EH (cell line): ENCODE measurements at places on chromosomes 11 and 22.
A peak's percentile ranks its signal among the peaks of the same experiment; 100 is the strongest.

GRCh38 chr22:32846780-32847491 lies 45.4 kb downstream of the TIMP3 start:
- DNase-seq = no peak

DNA sequence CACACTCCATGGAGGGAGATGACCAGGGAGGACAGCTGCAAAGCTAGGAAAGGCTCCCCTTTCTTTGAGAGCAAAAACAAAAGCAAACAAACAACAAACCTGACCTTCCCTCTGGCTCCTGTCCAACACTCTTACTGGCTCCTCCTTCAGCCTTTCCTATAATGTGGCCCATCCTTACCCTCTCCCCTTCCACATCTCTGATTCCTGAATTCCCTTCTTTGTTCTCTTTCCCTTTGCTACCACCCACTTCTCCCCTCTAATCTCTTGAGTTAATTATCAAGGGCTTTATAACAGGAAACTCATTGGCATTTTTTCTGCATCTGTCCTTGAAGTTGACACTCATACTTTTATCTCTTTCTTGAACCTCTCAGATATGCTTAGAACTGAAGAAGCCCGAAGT lies 56.3 kb downstream of the ZNF280B start:
- no peak for DNase-seq

GRCh38 chr11:25206762-25207161 lies 709.9 kb downstream of the LUZP2 start:
- DNase-seq = no peak

- DNase-seq = peak; percentile 82
Measured at GRCh38 chr11:46916286-46917108, 1.9 kb downstream of the LRP4 start.

GRCh38 chr11:76637491-76638269 lies 32.9 kb downstream of the LRRC32 start:
- DNase-seq = no peak

GRCh38 chr22:48845356-48845936 lies 982.2 kb downstream of the BRD1 start:
- DNase-seq = no peak

DNA sequence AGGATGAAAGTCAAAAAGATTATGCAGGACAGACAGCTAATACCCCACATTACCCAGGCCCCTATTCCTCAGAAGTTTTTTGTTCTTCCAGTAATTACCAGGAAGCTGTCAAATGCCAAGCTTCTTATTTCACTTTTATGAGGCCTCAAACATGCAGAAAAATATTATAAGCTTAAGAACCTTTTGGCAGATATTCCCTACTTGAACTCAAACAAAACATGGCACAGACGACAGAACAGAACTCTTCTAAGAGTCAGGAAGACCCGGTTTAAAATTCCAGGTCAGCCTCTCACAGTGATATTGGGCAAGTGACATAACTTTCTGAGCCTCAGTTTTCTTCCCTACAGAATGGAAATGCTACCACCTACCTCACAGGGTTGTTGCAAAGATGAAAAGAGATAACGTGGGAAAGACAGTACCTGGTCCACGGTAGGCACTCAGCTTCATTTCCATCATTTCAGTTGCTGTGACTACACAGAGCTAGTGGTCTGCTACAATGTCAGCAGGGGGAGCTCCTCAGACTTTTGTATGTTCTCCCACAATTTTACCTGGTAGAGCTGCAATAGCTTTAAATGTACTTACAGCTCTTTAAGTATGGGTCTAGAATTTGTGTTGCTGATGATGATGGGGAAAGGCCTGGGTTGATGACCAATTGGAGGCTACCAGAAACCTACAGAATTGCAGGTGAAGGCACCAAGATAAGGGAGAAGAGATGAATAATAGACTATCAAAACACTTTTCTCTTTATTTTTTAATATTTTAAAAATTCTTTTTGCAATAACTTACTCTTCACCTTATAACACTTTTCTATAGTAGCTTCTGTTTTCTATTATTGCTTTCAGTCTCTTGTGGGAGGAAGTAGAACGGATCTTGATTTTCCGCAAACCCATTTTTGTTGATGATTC lies 98.3 kb upstream of the CHRM4 start:
- DNase-seq = peak; percentile 62

- DNase-seq = no peak
Measured at GRCh38 chr22:27772081-27772983, 29.2 kb downstream of the MN1 start.

DNA sequence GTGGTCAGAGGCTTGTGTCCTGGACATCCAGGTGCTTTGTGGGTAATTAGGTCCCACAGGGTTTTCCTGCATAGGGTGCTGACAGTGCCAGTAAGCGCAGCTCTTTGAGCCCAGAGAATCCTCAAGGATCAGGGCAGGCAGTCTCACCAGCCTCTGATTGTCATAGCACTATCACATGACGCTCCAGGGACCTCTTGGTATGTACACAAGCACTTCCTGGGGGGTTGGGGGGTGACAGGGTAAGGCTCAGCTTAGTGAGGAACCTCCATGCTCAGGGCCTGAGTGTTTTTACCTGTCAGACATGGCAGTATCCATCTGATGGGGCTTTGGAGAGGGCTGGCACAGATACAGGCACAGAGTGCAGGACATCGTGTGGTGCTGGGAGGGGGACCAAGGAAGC lies 27.9 kb upstream of the SUSD2 start:
- peak; percentile 87 for DNase-seq

DNA sequence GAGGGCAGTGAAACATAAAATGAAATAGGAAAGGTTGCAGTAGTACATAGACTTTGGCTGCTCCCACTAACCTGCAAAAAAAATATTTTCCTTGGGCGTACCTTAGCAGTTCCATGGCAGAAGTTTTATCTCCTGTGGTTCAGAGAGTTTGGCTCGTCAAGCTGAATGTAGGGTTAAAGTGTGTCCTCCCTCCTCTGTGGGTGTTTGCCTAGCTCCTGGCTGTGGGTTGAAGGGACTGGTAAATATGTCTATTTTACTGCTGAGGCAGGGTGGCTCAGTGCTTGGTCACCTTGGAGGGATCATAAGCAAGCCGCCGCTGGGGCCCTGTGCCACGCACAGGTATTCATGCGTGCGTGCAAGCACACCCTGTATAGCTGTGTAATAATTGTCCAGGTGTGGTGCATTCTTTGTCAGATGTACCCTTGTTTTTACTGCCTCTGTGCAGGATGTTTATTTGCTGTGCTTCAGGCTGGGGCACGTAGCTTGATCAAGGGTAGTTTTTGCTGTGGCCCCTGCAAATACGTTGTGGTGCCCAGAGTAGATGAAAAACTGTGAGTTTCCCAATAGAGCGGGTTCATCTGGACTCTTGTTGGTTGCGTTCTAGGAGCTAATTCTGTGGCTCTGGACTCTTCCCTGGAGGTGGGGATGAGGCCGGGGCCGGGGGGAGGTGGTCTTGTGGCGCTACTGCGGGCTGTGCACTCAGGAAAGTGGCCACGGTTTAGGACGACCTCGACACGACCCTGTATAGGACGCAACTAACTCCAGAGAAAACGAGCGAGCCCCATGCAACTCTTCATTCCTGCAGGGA lies 732 bp upstream of the SORL1 start:
- no peak for DNase-seq

- no peak for DNase-seq
Measured at GRCh38 chr11:17707830-17708229, 11.5 kb upstream of the MYOD1 start.

- DNase-seq = peak; percentile 15
Measured at GRCh38 chr22:50696799-50697561, 24.4 kb downstream of the SHANK3 start.

DNA sequence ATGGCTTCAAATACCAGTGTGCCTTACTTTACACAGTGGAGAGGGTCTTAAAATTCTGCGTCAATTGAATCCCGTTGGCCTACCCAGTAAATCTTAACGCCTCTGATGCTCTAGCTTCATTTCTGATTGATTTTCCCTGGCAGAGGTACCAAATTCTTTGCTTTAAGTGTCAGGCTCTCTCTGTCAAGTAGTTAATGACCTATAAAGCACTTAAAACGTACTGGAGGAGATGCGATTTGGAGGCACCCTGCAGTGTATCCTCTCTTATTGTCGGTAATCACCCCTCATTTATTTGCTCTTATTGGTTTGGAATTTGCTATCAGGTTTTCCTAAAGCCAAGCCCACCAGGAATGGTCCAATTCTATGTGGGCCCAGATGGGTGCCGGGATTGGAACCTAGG lies 59.2 kb downstream of the NFAM1 start:
- DNase-seq = no peak

DNA sequence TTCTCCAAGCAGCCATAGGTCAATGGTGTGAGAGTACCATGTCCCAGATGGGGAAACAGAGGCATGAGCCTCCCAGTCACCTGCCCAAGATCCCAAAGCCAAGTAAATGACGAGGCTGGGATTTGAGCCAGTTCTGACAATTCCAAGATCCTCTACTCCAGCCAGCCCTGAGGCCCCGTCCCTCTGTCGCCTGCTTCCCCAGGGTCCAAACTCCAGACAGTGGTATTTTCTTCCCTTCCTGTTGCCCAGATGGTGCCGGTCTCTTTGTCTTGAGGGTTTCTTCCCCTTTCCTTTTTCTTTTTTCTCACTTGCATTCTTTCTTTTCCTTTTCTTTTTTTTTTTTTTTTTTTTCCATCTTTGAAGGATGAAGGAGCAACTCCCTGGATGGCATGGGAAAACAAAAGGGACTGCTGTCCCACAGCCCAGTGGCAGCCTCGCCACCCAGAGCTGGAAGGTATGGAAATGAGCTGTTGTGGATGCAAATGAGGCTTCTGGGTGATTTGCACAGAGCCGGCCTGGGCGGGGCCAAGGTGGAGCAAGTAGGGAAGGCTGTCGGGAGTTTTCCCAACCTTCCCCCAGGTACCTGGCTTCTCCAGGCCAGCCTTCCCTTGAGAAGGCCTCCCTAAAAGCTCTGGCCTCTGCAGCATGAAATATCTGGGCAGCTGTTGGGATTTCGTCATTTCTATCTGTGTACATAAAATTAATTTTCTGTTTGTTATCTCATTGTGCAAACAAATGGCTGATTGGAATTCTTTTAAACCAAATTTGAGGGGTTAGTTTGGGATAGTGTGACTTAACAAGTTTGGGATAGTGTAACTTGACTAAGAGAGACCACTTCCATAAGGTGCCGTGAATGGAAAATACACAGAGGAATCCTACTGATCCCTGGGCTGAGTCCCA lies 146.8 kb downstream of the MN1 start:
- no peak for DNase-seq

GRCh38 chr11:59716051-59716450 lies 2.4 kb upstream of the OR10V1 start:
- no peak for DNase-seq

- no peak for DNase-seq
Measured at GRCh38 chr22:33588860-33589259, 331.4 kb downstream of the LARGE1 start.

- peak; percentile 88 for DNase-seq
Measured at GRCh38 chr11:46298699-46299433, 21.4 kb downstream of the CREB3L1 start.

DNA sequence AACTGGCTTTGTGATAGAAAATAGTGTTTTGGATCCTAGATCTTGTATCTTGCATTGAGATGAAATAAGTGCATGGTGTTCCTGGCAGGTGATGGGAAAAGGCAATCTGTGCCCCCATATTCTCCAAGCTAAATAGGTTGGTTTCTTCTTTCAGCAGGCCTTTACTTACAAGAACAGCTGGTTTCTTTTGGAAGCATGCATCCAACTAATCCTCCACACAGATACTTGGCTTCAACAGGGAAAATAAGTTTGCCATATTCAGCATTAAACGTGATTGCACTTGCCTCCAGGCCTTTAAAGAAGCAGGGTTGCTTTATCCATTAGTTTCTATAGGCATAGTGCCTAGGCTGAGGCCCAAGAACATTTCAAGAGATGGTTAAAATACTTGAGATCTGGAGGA lies 59.9 kb downstream of the APIP start:
- DNase-seq = no peak

DNA sequence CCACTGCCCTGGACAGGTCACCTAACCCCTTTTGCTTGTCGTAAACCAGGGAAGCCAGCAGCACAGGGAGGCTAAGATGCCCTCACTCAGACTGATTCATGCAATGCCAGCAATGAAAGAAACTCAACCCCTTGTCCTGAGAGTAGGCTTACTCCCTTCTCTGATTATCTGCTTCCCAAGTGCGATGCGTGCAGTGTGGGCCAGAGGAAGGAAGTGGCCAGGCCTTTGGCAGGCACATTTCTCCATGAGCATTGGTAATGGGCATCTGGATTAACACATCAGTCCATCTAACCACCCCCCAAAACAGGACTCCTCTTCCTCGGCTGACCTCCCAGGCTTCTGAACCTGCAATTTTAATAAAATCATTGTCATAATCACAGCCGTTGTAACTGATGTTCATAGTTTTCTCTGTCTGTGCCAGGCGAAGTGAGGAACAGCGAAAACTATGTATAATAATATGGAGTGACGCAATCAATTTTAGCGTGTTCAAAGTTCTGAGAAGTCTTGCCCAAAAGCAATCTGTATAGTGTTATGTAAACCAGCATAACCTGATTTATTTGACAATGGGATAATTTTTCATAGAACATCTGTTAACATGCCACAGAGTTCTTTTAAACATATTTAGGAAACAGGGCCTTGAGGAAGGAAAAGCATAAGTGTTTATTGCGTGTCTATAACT lies 33.9 kb downstream of the TST start:
- DNase-seq = no peak

DNA sequence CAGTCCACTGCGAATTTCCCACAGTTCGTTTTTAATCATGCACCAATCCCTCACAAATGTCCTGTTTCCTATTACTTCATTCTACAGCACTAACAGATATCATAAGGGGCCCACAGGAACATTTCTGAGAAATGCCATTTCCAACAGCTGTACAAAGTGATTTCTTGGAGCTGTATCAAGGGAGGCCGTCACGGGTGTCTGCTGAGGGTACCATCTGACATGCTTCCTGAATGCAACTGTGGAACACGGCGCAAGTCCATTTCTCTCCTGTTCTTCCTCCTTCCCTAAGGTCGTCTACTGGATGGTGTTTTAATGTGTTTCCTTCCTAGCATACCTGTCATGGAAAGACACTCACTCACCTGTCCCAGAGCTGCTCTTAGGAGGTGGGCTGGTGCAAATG lies 320.7 kb downstream of the LARGE1 start:
- DNase-seq = no peak

DNA sequence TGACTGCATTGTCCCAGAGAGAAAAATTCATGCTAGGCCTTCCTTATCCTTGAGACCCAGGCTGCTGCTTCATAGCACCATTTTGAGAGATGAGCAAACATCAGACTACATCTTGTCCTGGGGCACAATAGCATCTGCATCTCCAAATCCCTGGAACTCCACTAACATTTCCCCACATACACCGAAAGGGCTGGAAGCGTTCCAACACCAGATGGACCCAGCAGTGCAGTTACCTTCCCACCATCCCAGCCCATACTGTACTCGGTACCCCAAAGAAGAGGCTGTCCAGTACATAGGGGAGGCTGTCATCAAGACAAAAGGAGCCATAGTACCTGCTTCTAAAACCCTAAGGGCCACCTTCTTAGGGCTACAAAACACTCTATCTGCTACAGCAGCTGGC lies 547.2 kb upstream of the CHORDC1 start:
- DNase-seq = no peak

DNA sequence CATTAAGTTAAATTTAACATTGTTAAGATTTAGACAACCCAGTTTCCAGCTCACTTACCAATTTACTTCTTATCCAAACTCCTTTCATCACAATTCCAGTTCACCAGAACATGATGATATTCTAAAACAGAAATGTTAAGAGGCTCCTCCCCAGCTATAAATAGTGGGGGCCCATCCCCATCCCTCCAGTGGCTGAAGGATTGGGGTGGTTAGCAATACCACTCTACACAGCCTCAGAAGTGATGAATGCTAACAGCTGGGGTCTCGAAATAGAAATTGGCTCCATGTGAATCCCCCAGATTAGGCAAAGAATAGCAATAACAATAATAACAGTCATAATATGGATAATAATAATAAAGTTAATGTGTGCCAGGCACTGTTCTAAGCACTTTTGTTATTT lies 97.9 kb upstream of the NCAM1 start:
- DNase-seq = no peak

GRCh38 chr22:31193092-31193491 lies 19.0 kb upstream of the LIMK2 start:
- DNase-seq = no peak
